ENCODE measurements at places on chromosomes 1 and 21.
A peak's percentile ranks its signal among the peaks of the same experiment; 100 is the strongest.

DNA sequence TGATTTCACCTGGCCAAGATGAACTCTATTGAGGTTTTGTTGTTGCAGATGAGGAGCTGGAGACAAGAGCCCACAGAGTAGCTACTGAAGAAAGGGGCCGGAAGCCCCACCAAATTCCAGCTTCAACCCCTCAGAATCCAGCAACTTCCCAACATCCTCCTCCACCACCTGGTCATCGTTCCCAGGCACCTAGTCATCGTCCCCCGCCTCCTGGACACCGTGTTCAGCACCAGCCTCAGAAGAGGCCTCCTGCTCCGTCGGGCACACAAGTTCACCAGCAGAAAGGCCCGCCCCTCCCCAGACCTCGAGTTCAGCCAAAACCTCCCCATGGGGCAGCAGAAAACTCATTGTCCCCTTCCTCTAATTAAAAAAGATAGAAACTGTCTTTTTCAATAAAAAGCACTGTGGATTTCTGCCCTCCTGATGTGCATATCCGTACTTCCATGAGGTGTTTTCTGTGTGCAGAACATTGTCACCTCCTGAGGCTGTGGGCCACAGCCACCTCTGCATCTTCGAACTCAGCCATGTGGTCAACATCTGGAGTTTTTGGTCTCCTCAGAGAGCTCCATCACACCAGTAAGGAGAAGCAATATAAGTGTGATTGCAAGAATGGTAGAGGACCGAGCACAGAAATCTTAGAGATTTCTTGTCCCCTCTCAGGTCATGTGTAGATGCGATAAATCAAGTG lies 14.3 kb downstream of the CD2 start:
- no peak for DNase-seq

- DNase-seq: no peak
Observed at GRCh38 chr1:70411360-70411844, 334 bp downstream of the CTH start.

DNA sequence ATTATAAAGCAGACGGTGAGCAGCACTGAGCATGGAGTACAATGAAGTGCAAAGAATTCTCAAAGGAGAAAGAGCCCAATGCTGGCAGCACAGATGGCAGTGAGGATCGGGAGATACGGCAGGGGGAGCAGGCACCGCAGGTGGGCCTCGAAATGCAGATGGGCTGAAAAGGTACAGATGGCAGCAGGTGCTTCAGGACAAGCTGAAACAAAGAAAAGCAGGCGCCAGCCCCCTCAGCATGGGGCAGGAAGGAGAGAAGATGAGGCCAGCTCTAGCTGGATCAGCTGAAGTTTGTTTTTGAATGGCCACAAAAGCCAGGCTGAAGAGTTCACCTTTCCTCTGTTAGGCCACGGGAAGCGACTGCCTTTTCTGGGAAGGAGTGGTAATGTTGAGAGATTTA lies 7.7 kb downstream of the CFAP298 start:
- no peak for DNase-seq

DNA sequence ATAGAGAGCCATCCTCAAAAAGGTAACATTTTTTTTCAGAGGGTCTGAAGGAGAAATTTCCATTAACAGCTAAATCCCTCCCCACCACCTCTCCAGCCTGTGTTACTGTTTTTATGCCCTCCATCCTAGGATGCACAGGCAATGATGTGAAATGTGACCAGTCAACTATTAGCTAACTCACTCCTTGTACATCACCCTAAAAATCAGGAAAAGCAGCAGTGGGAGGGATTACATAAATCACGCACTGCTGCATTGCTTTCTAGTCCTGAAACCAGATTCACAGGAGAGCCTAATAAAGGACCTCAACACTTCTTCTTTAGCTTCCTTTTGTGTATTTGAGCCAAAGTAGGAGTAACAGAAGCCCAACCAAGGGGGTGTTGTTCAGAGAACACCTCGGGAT lies 66.3 kb downstream of the LMO4 start:
- DNase-seq: no peak

GRCh38 chr1:6282577-6283270 lies 21.8 kb upstream of the GPR153 start:
- no peak for DNase-seq

GRCh38 chr1:59768792-59769735 lies 45.7 kb upstream of the HOOK1 start:
- DNase-seq: no peak

GRCh38 chr1:31004231-31004621 lies 61.3 kb downstream of the PUM1 start:
- no peak for DNase-seq

- no peak for DNase-seq
Observed at GRCh38 chr1:32808580-32808979, 8.6 kb downstream of the YARS1 start.

DNA sequence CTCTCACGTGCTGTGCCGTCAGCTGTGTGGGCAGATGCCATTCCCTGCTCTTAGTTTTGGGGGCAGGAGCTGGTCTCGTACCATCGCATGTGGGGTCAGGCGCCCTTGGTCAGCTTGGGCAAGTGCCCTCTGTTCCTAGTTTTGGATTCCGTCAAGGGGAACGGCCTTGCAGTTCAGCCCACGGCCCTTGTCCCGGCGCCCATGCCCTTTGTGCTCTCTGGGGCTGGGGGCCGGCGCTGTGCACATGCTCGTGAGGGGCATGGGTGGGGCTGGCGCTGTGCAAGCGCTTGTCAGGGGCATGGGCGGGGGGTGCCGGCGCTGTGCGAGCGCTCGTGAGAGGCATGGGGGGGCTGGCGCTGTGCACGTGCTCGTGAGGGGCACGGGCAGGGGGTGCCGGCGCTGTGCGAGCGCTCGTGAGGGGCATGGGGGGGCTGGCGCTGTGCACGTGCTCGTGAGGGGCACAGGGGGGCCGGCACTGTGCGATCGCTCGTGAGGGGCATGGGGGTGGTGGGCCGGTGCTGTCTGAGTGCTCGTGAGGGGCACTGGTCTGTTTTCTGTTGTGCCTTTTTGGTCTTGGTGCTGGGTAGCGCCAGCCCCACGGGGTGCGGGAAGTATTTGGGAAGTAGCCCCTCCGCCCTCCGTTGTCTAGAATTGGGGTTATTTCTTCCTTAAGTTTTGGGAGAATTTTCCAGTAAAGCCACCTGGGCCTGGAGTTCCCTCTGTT lies 29.5 kb upstream of the DIP2A start:
- no peak for DNase-seq

- no peak for DNase-seq
Observed at GRCh38 chr1:151401125-151401788, 1.9 kb downstream of the PSMB4 start.

DNA sequence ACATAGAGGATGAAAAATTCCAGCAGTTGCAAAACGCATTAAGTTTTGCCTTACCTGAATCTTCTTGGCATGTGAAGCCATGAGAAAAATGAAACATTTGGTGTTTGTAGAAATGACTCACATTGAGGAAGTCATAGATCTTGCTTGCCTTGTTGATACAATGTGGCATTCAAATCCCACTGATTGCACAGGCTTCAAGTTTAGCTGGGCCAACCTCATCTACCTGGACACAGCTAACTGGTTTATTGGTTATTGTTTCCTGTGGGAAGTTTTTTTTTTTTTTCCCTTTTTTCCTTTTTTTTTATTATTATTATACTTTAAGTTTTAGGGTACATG lies 168.9 kb upstream of the C21orf91 start:
- no peak for DNase-seq

DNA sequence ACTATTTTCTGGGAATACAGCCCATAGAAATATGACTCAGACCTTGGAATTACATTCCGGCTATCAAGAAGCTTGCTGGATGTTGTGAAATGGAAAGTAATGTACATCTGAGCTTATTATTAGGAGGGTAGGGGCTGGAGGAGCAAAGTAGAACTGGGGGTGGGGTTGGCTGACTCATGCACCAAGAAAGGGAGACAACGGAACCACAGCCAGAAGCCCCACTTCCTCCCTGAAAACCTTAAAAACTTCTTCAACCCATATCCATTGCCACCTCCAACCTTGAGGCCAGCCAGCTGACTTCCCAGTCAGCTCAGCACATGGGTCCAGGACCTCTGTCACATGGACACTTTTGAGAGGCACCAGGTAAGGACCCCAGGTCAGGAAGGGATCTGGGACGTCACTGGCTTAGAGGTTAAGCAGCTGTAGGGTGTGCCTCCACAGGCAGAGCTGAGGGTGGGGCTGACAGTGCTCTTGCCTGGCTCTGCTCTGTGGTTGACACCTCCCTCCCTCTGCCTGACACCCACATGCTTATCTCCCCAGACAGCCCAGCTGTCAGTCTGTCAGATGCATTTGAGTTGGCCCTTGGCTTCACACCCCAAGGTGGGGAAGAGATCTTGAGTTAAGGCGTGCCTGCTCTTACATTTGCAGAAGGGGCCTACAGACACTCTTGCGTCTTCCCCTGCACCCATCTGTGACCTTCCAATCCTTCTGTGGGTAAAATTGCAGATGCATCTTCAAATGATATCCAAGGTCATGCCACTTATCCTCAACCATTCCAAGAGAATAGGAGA lies 5.7 kb upstream of the ZNF683 start:
- DNase-seq: peak; percentile 36

GRCh38 chr1:84505493-84506001 lies 639 bp upstream of the SPATA1 start:
- DNase-seq: no peak

GRCh38 chr1:184350573-184350972 lies 36.3 kb upstream of the C1orf21 start:
- DNase-seq: no peak

GRCh38 chr1:55947446-55947845 lies 631.9 kb downstream of the PLPP3 start:
- no peak for DNase-seq

DNA sequence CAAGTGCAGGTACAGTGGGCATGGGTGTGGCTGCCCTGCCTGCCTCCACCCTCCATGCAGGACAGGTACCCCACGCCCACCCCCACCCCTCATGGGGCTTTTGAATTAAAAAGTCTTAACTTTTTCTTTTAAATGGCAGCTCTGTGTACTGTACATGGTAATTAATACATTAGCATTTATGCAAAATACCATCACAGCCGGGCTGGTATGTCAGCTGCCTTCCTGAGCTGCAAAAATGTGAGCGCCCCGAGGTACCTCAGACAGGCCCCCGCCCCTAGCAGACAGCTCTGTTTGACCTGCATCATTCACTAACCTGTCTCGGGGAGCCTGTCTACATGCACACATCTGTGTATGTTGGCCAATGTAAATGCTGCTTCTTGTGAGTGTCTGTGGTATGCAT lies 42.2 kb upstream of the POU3F1 start:
- no peak for DNase-seq

DNA sequence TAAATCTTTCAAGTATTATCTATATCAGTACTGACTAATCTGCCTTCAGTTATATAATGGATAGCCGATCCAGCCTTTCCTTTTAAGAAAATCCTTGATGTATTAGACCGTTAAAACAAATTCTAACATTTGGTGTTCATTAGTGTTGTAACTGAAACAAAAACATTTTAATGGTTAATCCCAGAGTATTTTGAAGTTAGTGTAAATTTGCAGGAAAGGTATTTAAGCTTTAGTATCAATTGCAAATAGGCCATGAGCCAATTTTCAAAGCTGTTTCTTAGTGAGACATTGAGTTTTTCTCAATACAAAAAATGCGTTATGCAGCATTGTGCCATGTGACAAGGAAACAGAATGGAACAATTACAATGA lies 29.6 kb downstream of the DISP1 start:
- DNase-seq: no peak

GRCh38 chr1:19009882-19010321 lies 53.4 kb upstream of the IFFO2 start:
- DNase-seq: no peak

- DNase-seq: no peak
Observed at GRCh38 chr1:17587693-17588047, 48.2 kb downstream of the ARHGEF10L start.

DNA sequence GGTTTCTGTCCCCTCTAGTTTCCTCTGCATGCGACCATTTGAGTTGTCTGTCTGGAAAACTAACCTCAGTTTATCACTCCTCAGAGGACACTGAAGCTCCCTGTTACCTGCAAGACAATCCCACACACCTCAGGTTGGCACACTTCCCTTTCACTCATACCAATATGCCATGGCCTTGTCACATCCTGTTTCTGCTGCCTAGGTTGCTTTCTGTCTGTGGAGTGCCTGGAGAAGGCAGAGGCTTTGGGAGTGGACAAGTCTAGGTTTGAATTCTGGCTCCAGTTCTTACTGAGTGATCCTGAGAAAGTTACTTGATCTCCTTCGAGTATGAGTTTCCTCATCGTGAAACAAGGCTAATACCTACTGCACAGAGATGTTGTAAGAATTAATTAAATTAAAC lies 171.5 kb upstream of the CACYBP start:
- DNase-seq: no peak

DNA sequence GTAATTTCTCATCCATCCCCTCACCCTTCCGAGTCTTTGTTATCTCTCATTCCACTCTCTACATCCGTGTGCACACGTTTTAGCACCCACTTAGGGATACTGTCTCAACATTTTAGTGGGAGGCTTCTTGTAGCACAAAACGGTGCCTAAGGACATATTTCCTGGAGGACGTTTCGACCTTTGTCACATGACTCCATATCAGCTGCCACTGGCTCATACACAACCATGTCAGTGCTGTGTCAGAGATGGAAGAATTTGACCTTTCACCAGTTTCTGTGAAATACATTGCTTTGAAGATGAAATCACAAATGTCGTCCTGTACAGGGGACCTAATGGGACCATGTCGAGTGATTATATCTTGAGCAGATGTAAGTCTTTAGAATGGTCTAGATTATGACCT lies 15.6 kb downstream of the B3GALT5 start:
- no peak for DNase-seq

- no peak for DNase-seq
Observed at GRCh38 chr1:196650403-196650802, 1.4 kb upstream of the CFH start.

- DNase-seq: no peak
Observed at GRCh38 chr1:213874789-213875188, 113.0 kb upstream of the PROX1 start.
